H1 (cell line): ENCODE measurements at places on chromosomes 3 and 15.

DNA sequence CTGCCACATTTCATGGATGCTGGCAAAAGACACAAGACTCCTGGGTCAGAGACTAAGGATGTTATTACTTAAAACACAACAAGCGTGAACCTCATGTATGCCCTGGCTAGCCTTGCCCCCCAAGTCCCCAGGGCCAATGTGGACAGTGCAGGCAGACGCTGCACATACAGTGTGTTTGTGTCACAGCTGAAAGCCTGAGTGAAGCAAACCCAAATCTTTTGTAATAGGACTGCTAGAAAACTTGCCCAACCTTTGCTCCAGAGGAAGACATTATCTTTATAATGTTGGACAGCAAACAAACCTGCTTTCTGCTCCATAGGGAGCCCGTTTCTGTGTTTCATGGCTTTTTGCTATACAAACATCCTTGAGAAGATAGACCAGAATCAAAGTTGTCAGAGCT, 282.0 kb upstream of the RORA start:
- DNase-seq: no peak

GRCh38 chr3:138474163-138474562, 39.7 kb downstream of the ESYT3 start:
- no peak for DNase-seq

GRCh38 chr3:71237672-71238071, 345.9 kb downstream of the FOXP1 start:
- no peak for DNase-seq

DNA sequence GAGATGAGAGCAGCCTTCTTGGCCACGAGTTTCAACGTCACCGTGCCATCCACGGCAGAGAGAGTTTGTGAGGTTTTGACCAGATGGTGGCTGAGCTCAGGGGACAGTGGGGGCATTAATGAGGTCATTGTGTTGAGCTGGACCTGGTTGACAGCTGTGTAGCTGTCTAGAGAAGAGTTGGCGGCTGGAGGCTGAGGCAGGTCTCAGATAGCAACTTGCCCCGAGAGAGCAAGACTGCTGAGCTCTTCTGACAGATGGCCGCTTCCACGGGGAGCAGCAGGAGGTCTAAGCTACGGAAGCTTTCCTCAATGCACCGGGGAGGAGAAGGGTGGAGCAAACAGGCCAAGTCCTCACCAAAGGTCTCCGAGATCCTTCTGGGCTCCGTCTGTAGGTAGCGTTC, 44.8 kb upstream of the EIF5A2 start:
- DNase-seq: no peak

DNA sequence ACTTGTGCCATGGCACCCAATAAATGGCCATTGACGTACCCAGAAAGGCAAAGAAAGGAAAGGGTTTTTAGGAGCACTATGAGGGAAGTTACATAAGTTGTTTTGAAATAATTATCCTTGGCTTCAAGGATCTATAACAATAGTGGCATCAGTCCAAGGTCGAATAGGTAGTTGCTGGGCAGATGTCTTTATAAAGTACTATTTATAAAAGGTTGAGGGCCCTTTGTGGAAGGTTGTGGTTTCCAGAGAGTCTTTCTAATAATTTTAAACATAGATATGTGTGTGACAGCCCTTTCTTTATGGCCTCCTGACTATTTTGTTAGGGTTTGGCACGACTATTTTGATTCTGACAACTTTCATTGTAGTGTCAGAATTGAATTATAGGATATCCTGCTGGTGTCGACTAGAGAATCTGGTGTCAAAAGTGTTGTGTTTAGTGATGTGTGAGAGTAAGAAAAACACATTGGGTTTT, 260.5 kb downstream of the PYDC2 start:
- no peak for DNase-seq

DNA sequence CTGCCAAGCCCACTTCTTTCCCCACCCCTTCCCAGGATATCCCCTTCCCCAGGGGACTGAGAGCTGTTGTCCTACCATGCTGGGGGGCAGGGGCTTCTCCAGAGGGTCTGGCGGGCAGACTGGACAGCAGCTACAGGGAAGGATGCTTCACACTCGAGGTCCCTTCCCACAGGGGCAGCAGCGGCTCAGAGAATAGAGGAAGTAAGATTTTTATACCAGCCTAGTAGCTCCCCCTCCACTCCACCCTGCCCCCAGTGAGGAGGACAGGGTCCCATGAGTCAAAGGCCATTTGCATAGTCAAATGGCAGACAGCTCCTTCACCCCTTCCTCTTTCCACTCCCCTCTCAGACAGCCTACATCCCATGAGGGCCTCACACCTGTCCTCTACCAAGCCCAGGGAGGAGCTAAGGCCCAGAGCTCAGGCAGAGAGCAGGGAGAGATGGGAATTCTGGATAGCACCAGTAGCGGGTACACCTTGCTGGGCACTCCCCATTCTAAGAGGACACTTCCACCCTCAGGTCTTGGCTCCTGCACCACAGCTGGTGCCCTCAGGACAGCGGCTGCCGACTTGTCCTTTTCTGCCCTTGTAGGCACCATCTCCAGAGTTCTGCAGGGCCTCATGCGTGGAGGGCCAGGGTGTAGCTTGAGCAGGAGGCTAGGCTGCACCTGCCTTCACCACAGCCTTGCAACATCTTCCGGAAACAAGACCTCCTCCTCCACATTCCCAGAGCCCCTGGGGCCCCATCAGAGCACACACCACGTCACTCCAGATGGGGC, at the start of gene TLR9:
Gene TLR9 (minus strand): TSS at position 194 of the 777 bp plus-strand sequence. CDS start 116 bp downstream, at position 78.
- DNase-seq: peak; percentile 45

- DNase-seq: no peak
Observed at GRCh38 chr15:94722024-94722636, 490.8 kb downstream of the MCTP2 start.

GRCh38 chr15:77476995-77477394, 56.3 kb downstream of the HMG20A start:
- DNase-seq: no peak

DNA sequence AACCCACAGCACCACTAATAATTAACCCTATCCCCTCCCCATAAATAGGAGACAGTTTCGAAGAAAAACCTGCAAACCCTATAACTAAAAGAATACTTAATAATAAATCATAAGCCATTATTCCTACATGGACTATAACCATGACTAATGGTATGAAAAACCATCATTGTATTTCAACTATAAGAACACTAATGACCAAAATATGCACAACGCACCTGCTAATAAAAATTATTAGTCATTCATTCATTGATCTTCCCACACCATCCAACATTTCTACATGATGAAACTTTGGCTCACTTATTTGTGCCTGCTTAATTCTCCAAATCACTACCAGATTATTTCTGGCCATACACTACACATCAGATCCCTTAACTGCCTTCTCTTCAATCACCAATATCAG, 16.6 kb downstream of the AQP9 start:
- no peak for DNase-seq

DNA sequence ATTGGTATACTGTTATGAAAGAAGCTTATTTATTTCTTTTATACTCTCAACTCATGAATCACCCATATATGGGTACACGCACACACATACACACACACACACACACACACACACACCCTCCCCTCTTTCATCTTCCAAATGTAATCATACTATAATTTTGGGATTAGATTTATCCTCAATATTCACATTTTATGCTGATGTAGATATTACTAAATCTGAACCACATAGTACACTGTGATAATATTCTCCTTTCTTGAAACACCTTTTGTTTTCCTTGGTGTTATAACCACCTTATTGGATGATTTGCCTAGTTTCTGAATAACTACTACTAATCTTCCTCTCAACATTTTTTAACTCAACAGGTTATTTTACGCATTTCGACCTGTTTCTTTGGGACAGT, 8.1 kb upstream of the GHSR start:
- DNase-seq: no peak

GRCh38 chr3:177182352-177182751, 14.9 kb downstream of the TBL1XR1 start:
- DNase-seq: no peak

- DNase-seq: no peak
Observed at GRCh38 chr3:183797996-183798395, 27.4 kb downstream of the MAP6D1 start.

DNA sequence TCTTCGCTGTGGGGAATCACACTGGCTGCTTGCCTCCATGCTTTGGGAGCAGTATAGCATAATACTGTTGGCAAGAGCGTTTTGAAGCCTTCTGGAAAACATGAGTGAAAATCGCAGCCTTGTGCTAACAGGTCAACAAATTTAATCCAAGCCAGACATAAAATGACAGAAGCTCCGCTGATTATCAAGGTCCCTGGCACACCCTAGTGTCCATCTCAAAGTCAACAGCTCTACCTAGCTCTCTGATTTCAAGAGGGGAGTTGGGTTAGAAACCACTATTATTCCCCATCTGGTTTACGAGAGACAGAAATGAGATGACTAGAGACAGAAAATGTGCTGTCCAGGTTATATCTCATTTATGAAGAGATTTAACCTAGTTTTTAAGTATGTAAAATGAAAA, 73.6 kb upstream of the MDFIC2 start:
- no peak for DNase-seq

DNA sequence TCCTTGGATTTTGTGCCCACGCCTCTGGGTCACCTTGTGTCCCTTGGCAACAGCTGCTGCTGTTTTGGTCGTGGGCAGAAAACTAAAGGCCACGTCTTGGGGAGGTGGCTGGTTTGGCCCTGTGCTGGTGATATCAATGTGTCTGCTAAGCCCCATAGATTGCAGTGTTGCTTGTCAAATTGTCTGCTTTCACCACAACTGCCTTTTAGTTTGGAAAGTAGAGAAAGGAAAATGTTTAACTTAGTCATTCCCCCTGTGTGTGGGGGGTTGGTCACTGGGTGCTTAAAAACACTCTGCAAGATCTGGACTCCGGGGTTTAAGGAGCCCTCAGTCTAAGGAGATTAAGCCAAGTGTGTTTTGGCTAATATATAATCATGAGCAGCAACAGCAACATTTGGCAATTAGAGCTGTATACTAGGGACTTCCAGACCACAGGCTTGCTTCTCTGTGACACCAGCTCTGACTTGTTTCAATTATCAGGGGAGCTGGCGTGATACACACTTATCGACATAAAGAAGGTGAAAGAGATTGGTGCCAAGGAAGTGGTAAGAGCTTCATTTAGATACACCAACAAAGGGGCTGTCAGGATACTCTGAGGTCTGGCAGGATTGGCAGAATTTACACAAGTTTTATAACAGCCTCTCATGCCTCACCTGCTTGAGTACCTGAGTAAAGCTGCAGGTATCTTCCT, 3.5 kb downstream of the SMAD3 start:
- DNase-seq: no peak

GRCh38 chr15:61275901-61276300, 46.8 kb upstream of the RORA start:
- no peak for DNase-seq

DNA sequence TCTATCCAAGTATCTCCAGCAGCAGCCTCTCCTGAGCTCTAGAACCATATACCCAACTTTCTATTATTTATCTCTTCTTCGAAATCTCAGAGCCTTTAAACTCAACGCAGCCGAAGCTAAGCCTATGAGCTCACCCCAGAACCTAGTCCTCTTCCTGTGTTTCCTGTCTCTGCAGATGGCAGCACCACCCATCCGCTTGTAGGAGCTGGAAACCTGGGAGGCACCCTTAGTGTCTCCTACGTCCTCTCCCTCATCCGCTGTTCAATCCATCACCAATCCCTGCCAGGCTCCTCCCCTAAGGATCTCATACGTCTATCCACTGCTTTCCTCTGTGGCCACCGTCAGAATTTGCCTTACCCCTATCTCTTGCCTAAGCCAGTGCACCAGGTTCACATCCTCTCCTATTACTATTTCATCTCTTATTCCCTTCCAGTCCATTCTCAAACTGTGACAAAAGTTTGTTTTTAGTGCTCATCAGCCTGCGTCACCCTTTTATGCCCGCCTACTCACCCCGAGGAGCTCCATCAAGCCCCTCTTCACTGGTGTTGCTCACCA, 9.6 kb downstream of the VGLL4 start:
- DNase-seq: no peak

GRCh38 chr15:49877873-49878521, 241.0 kb downstream of the ATP8B4 start:
- DNase-seq: no peak

DNA sequence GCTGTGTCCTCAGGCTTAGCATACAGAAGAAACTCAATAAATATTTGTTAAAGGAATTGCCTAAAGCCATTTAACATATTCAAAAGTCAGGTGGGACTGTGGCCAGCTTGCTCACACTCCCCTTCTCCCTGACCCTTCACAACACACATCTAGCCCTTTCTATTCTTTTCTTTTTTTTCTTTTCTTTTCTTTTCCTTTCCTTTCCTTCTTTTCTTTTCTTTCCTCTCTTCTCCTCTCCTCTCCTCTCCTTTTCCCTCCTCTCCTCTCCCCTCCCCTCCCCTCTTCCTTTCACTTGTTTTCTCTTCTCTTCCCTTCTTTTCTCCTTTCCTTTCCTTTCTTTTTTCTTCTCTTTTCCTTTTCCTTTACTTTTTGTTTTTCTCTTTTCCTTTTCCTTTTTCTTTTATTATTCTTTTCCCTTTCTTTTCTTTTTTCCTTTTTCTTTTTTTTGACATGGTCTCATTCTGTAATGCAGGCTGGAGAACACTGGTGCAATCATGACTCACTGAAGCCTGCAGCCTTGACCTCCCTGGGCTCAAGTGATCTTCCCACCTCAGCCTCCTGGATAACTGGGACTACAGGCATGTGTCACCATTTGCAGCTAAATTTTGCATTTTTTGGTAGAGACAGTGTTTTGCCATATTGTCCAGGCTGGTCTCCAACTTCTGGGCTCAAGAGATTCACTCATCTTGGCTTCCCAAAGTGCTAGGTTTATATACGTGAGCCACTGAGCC, 377.8 kb downstream of the GRM7 start:
- no peak for DNase-seq
